HFF-Myc (cell line): ENCODE measurements at places on chromosomes 5 and 9.
A peak's percentile ranks its signal among the peaks of the same experiment; 100 is the strongest.

DNA sequence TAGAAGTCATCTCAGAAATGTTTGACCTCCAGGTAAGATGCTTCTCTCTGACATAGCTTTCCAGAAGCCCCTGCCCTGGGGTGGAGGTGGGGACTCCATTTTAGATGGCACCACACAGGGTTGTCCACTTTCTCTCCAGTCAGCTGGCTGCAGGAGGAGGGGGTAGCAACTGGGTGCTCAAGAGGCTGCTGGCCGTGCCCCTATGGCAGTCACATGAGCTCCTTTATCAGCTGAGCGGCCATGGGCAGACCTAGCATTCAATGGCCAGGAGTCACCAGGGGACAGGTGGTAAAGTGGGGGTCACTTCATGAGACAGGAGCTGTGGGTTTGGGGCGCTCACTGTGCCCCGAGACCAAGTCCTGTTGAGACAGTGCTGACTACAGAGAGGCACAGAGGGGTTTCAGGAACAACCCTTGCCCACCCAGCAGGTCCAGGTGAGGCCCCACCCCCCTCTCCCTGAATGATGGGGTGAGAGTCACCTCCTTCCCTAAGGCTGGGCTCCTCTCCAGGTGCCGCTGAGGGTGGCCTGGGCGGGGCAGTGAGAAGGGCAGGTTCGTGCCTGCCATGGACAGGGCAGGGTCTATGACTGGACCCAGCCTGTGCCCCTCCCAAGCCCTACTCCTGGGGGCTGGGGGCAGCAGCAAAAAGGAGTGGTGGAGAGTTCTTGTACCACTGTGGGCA lies 642 bp downstream of the CSF2 start:
- DNase-seq = no peak

DNA sequence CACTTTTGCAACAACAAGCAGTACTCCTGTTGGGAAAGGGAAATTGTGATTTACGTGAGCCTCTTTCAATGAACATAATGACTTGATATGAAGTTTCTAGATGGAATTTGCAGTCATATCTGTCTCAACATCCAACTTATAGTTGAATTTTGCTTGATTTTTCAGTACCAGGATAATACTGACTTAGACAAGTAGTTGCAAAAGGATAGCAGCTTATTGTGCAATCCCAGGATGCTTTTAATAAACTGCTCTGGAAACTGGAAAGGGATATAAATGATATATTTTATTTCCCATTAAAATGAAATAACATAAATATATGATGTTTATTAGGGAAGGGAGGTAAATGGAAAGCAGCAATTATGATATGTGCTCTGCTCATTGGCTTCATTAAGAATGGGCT lies 174.4 kb upstream of the RGMB start:
- no peak for DNase-seq

- DNase-seq = no peak
Measured at GRCh38 chr9:95574866-95575553, 58.2 kb upstream of the PTCH1 start.

GRCh38 chr9:105065098-105066088 lies 137.4 kb upstream of the ABCA1 start:
- DNase-seq = no peak

- no peak for DNase-seq
Measured at GRCh38 chr9:97906236-97906831, 16.0 kb downstream of the TRMO start.

- DNase-seq = no peak
Measured at GRCh38 chr5:102649731-102650130, 105.4 kb upstream of the PAM start.

DNA sequence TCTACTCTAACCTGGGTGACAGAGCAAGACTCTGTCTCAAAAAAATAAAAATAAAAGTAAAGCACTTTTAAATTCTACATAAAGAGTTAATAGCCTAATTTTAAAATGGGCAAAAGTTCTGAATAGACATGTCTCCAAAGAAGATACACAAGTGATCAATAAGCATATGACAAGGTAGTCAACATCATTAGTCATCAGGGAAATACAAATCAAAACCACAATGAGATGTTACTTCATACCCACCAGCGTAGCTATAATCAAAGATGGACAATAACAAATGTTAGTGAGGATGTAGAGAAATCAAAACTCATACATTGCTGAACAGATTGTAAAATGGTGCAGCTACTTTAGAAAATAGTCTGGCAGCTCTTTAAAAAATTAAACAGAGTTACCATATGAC lies 64.1 kb downstream of the IQGAP2 start:
- no peak for DNase-seq

DNA sequence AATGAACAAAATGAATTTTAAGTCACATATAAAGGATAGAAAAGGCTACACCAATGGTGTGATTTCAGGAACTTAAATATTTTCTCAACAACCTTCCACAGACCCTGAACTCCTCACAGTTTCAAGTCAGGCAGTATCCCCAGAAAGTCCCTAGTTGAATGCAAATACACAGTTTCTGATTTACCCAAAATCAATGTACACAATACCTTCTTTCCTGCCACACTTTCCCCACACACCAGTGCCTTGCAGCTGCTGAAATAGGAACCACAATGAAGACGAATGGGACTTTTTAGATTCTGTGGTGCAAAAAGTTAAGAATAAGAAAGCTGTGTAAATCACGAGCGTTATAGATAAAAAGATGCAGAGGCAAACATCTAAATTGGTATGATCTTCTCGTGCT lies 552.4 kb upstream of the MEF2C start:
- DNase-seq = no peak

- DNase-seq = no peak
Measured at GRCh38 chr5:143435210-143435657, 31.7 kb upstream of the NR3C1 start.

- no peak for DNase-seq
Measured at GRCh38 chr5:168693297-168693696, 114.1 kb upstream of the PANK3 start.

GRCh38 chr5:78726003-78726402 lies 77.4 kb upstream of the LHFPL2 start:
- no peak for DNase-seq

DNA sequence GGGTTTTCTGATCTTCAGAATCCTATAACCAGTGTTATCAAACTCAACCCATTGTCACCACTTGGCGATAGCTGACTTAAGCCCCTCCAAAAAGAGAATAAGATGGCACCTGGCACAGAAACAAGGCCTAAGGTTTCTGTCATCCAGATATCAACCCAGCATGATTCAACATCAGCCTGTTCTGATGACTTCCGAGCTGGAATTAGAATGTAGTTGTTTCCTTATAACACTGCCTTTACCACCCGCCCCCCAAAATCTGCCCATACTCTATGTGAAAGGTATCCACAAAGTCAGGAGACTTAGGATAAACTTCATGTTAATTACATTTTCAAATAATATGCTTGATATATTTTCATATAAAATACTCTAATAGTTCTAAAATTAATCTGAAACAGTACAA lies 5.2 kb downstream of the KLF9 start:
- DNase-seq = no peak

DNA sequence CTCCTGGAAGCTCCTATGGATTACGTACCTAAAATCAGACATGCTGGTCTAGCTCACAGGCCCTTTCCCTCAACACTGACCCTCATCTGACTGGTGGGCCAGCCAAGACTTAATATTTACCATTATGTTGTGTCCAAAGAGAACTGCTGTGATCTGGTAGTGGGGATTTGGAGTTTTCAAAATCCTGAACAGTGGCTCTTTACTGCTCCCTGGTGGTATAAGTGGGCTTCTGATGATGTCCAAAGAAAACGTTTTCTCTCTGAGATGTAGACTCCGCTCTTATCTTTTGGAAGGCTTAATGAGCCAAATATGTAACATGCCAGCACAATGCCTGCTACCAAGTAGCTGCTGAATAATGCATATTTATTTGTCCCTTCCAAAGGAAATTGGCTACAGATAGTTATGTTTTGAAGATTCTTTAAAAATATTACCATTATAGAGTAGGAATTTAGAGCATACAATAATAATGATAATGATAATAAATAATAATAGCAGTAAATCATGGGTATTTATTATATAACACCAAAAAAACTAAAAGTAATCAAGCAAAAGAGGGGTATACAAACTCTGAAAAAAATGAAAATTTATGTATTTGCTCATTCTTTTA lies 406.6 kb upstream of the TNC start:
- DNase-seq = peak; percentile 64

- DNase-seq = no peak
Measured at GRCh38 chr5:170603578-170604565, 100.1 kb downstream of the KCNIP1 start.

GRCh38 chr5:134793111-134793510 lies 34.5 kb downstream of the DDX46 start:
- DNase-seq = no peak

- DNase-seq = no peak
Measured at GRCh38 chr5:40603378-40603777, 76.3 kb upstream of the PTGER4 start.

- DNase-seq = peak; percentile 29
Measured at GRCh38 chr9:70639853-70640814, 225.7 kb upstream of the KLF9 start.

GRCh38 chr5:177029498-177029897 lies 7.0 kb downstream of the ZNF346 start:
- no peak for DNase-seq

GRCh38 chr9:110116543-110116885 lies 91.4 kb downstream of the C9orf152 start:
- DNase-seq = no peak

GRCh38 chr5:74257645-74258313 lies 382.7 kb downstream of the ENC1 start:
- no peak for DNase-seq

- no peak for DNase-seq
Measured at GRCh38 chr9:18748251-18748701, 274.3 kb downstream of the ADAMTSL1 start.

DNA sequence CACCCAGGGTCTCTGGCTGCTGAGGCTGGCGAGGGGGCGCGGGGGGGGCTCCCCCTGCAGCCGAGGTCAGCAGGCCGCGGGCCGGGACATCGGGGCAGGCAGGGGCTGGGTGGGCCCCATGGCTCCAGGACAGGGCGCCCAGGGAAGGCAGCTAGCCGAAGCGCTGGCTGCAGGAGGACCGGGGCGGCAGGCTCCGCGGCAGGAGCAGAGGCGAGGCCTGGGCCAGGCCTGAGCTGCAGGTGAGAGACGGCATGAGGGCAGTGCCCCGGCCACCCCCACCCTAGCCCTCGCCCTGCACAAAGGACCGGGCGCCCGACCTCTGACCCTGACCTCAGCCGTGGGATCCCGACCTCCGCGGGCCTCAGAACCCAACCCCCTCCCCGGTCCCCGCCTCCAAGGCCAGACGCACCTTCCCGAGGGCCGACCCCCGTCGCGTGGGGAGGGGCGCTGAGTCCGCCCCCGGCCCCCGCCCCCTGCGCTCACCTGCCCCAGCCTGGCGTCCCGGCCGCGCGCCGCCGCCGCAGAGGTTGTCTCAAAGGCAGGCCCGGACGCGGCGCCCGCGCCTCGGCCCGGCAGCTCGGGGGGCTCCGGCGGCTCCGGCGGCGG lies 431 bp downstream of the RNF208 start:
- DNase-seq = no peak

- no peak for DNase-seq
Measured at GRCh38 chr9:30744871-30745270, 1639.6 kb upstream of the ACO1 start.

DNA sequence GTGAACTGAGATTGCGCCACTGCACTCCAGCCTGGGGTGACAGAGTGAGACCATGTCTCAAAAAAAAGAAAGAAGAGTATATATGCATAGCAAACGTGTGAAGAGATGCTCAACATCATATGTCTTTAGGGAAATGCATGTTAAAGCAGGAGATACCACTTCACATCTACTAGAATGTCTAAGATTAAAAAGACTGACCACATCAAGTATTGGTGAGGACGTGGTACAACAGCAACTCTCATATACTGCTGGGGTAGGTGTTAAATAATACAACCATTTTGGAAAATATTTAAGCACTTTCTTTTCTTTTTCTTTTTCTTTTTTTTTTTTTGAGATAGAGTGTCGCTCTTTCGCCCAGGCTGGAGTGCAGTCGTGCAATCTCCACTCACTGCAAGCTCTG lies 1.6 kb upstream of the TBC1D13 start:
- DNase-seq = no peak

- no peak for DNase-seq
Measured at GRCh38 chr9:136762915-136763648, 1.2 kb downstream of the LCN15 start.

- DNase-seq = no peak
Measured at GRCh38 chr5:62606878-62607277, 28.3 kb downstream of the LRRC70 start.

DNA sequence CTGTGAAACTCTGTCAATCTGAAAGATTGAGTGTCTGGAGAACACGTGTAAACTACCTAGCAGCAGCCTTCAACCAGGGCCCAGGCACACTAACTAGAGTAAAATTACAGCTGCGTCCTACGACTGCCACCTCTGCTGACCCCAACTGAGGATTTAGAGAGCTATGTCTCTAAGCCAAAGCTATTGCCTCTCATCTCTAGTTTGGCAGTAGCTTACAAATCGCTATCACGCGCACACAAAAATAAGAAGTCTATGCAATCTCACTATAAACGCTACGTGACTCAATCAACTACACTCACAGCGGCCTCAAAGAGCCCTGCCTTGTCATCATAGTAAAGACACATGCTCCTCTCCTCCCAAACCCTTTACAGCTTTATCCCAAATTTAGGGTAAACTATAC lies 8.7 kb downstream of the PPP6C start:
- no peak for DNase-seq

DNA sequence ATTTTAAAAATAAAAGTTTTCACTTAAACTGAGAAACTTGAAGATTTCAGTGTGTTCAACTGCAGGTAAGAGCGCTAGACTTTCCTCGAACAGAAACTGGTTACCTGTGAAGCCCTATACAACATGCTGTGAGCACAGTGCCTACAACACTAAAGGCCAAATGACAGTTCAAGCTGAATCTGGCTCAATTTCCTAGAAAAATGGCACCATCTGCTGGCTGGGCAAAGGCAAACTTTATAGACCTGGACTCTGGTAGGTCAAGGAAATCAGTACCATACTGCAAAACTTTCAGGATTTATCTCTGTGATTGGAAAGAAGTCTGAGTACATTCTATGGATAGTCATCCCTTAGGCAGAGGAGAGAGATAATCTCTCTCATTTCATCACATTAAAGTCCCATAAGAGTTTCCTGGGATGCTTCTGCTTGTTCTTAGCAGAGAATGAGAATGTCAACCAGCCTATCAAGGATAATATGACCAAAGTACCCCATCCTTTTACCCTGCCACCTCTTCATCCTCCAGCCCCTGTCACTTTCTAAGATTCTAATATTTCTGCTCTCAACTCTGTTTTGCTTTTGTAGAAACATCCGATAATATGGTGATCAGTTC lies 31.8 kb upstream of the FOXB2 start:
- peak; percentile 12 for DNase-seq

DNA sequence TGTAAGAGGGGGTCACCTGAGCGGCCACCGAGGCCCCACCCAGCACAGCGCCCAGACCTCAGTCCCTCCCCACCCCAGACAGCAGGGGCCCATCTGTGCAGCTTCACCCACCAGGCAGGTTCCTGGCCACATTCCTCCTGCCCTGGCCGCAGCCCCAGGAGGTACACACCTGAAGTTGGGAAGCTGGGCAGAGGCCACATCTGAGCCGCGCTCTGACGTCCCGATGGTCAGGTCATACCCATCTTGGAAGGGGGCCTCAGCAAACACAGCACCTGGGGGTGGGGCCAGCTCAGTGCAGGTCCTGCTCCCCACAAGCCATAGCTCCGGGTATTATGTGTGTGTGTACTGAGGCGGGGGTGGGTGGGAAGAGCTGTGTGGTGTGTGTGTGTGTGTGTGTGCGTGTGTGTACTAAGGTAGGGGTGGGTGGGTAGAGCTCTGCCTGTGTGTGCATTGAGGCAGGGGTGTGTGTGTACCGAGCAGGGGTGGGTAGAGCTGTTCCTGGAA lies 5.6 kb downstream of the SPOUT1 start:
- DNase-seq = no peak

- no peak for DNase-seq
Measured at GRCh38 chr9:131530546-131530919, 530 bp downstream of the UCK1 start.
